Anterior cingulate cortex (tissue), 58 donors: ENCODE measurements at places on chromosomes 4 and X.

- DNase-seq, result no peak
Observed at GRCh38 chr4:126777649-126778048, 855.1 kb upstream of the INTU start.

- DNase-seq, result no peak
Observed at GRCh38 chr4:151717909-151718628, 42.7 kb downstream of the GATB start.

- DNase-seq, result no peak
Observed at GRCh38 chr4:185395238-185395955, at the start of gene LRP2BP. TSS of gene LRP2BP (minus strand) at chr4:185395924. CDS start at chr4:185378186, 17,738 bp downstream.

- peak; percentile 85 for DNase-seq
Observed at GRCh38 chrX:73851014-73852009, 288.3 kb downstream of the CHIC1 start.

DNA sequence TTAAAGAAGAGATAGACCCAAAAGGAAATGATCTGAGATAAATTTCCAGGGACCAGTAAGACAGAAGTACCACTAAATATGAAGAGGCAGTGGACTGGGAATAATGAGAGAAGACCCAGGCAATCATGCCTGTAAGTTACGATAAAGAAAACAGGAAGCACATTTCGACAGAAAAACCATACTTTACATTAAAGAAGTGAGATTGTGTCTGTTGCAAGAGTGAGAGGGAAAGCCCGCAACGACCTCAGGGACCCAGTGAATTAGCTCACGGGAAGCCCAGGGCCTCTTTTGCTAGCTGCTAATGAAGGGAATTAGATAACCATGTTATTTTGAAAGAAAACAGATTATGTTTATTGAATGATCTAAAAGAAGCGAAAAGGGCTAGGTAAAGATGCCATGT lies 28.9 kb upstream of the ACSL1 start:
- DNase-seq, result no peak
